ENCODE measurements at places on chromosomes 3 and 15.
A peak's percentile ranks its signal among the peaks of the same experiment; 100 is the strongest.

DNA sequence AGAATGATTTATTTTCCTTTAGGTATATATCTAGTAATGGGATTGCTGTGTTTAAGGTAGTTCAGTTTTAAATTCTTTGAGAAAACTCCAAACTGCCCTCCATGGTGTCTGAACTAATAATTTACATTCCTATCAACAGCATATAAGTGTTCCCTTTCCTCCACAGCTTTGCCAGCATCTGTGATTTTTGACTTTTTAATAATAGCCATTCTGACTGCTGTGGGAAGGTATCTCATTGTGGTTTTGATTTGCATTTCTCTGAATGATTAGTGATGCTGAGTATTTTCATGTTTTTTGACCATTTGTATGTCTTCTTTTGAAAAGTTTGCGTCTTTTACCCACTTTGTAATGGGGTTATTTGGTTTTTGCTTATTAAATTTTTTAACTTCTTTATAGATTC is 571.6 kb upstream of the CCDC54 start:
- no peak for DNase-seq

GRCh38 chr3:87270908-87271700 is 5.3 kb downstream of the POU1F1 start:
- no peak for DNase-seq

GRCh38 chr15:76282465-76282864 is 28.8 kb downstream of the ETFA start:
- DNase-seq: no peak

- DNase-seq: no peak
These were observed 264.8 kb upstream of the IGF1R start for GRCh38 chr15:98383571-98383970.

DNA sequence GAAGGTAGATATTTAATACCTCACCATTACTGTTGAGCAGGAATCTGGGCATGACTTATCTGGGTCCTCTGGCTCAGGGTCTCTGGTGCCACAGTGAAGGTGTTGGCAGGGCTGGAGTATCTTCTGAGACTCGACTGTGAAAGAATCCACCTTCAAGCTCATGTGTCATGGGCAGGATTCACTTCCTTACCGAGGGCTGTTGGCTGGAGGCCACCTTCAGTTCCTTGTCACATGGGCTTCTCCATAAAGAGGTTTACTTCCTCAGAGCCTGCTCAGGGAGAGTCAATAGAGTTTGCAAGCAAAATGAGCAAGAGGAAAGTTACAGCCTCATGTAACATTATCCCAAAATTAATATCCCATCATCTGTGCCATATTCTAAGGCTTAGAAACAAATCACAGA is 459.5 kb downstream of the NR2F2 start:
- DNase-seq: no peak

DNA sequence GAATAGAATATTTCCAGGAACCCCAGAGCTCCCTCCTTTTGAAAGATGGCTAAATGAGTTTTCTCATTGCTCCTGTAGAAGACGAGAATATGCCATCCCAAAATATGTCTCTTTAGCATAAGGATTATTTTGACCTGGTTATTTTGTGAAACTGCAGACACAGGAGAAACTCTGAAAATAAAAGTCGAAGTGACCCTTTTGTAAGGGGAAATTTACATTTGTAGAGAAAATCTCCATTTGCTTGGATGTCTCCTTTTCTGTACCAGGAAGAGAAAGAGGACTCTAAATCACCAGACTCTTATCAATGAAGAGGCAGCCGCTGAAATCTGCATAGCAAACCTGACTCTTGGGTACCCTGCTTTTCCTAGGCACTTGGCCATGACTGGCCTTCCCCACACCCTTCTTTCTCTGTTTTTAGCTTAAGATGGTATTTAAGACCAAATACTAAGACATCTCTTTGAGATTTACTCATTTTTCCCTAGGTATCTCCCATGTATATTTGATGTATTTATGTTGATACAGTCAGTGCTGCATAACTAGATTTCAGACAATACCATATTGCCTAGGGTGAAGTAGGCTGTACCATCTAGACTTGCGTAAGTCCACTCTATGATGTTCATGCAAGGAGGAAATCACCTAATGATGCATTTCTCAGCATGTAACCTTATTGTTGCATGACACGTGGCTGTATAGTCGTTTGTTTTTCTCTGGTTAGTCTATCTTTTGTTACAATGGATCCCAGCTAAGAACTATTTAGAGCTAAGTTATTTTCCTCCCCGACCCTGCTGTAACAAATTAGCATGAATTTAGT is 98.2 kb upstream of the UBE3A start:
- no peak for DNase-seq

DNA sequence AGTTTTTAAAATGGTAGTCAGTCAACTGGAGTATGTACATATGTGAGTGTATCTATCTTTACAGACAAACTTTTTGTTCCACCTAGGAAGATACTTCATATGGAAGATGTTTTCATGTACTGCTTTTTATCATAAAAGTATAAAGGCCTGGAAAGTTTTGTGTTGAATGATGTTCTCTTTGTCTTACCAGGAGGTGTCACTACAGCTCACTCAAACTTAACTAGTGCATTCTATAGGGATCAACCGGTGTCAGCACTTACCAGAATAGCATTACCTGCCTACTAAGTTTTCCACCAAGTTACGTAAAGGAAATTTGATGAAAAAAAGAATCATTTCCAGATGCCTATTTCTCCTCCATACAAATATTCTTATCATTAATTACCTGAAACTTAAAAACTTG is 522.6 kb upstream of the SEMA6D start:
- DNase-seq: no peak

- DNase-seq: no peak
These were observed 59.8 kb upstream of the NR2F2 start for GRCh38 chr15:96270581-96271172.

GRCh38 chr3:190644035-190644434 is 130.2 kb downstream of the IL1RAP start:
- no peak for DNase-seq

DNA sequence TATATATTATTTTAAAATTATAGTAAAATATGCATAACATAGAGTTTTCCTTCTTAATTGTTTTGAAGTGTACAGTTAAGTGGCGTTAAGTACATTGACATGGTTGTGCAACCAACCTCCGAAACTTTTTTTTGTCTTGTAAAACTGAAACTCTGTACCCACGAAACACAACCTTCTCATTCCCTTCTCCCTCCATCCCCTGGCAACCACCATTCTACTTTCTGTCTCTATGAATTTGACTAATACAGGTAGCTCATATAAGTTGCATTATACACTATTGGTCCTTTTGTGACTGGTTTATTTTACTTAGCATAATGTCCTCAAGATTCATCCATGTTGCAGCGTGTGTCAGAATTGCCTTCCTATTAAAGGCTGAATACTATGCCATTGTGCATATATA is 179.4 kb downstream of the SATB1 start:
- DNase-seq: no peak

- no peak for DNase-seq
These were observed 48.1 kb downstream of the RAP2B start for GRCh38 chr3:153210146-153210545.

- no peak for DNase-seq
These were observed 50.1 kb downstream of the TLNRD1 start for GRCh38 chr15:81050805-81051204.

GRCh38 chr15:45143056-45143455 is 13.3 kb downstream of the DUOX1 start:
- DNase-seq: no peak

- DNase-seq: no peak
These were observed 67.0 kb upstream of the TNFAIP8L3 start for GRCh38 chr15:51161491-51162220.

- no peak for DNase-seq
These were observed 54.9 kb upstream of the WNT7A start for GRCh38 chr3:13934813-13935212.

DNA sequence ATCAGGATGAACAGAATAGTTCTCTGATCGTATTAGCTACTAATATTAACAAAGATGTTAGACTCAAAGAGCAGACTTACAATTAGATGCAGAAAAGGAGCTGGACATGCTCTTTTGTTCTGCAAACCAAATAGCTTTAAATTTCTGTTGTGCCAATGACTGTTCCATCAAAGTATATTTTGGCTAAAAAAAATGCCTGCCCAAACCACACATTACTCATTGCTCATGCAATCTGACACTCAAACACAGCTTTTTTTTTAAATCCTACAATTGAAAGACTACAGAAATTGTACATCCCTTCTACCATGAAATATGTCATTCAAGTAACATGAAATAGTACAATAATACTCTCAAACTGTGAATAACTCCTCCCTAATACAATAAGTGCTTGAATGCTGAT is 48.6 kb downstream of the SHOX2 start:
- DNase-seq: no peak

DNA sequence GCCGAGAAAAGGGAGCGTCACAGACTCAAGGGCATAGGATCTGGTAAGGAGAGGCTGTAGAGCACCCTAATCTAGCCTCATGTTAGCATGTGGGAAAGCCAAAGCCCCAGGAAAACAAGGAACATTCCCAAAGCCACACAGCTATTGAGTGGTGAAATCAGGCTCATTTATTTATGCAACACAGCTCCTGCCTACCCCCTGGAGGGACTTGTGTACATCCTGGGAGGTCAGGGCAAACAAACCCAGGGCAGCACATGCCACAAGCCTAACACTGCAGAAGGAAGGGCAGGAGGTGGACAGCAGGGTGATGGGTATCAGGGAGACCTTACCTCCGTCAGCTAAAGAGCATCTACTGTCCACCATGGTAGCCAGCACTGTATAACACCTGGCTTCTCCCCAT is 283.5 kb downstream of the RPLP1 start:
- no peak for DNase-seq

- DNase-seq: no peak
These were observed 2.4 kb downstream of the RHCG start for GRCh38 chr15:89494031-89494430.

DNA sequence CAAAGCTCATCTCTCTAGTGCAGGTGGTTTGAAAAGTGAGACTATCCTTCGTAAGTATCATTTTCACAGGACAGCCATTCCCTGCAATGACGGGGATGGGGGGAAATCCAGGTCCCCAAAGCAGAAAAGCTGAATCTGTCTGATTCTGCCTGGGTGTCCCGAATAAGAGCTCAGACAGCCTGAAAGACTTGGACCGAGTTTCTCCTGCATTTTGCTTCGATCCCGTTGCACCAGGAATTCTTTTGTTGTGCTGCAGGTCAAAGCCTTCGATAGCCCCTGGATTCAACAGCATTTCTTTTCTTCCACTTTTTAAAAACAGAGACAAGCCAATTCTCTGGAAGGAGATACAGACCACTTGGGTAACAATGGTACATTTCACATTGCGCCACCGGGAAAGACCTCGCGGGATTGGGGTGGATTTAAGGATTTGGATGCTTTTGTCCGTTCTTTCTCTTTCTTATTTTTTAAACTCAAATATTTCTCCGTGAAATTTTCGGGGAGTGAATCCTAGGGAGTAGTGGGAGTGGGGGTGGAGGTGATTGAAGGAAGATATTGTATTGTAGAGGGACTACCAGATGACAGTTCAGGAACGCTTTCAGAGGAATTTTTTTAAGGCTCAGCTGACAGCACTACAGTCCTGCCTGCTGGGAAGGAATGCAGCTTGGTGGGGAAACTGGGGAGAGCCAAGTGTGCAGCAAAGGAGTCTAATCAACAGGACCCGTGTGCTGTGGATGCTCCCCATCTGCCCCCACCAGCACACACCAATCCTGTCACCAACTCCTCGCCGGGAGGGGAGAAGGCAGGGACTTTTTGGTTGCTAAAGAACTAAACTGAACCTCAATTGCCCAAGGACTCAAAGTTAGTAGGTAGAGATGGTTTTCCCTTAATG is 2.6 kb downstream of the SLITRK3 start:
- no peak for DNase-seq

GRCh38 chr15:66943456-66944095 is 121.8 kb upstream of the SMAD3 start:
- DNase-seq: peak; percentile 46

DNA sequence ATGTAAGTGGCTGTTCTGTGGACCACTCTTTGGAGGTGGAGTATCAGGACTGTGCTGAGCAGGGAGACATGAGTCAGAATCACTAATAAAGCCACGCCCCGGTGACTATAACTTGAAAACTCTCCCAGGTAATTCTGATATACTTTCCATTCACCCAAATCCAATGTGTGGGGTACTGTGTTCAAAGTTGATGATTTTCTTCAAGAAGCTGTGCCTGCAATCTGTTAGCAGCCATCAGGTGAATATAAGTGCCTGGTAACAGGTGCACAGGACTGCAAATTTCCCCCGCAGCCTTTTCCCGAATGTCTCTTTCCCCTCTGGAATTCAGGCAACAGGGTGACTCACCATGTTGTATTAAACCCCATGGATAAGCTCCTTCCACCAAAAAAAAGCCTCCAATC is 17.0 kb downstream of the MAGI1 start:
- DNase-seq: no peak

DNA sequence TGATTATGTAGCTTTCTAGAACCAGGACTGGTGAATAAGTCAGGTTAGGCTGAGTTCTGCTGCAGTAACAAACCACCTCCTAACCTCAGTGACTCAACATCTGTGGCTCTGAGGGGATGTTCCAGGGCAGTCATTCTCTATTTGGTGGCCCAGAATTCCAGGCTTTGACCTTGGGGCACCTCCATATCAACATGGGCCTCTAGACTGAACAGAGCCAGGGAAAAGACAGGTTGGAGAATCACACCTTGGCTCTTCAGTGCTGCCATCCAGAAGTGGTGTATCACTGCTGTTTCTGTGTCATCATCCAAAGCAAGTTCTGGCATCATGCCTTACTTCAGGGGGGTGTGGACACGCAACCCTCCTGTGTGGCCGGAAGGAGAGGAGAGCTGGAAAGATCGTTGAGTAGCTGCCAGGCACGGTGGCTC is 15.3 kb downstream of the ZBTB47 start:
- DNase-seq: no peak

- DNase-seq: no peak
These were observed 213.8 kb downstream of the LRTM1 start for GRCh38 chr3:54714035-54714434.

GRCh38 chr3:79427081-79427480 is 340.7 kb downstream of the ROBO1 start:
- DNase-seq: no peak

DNA sequence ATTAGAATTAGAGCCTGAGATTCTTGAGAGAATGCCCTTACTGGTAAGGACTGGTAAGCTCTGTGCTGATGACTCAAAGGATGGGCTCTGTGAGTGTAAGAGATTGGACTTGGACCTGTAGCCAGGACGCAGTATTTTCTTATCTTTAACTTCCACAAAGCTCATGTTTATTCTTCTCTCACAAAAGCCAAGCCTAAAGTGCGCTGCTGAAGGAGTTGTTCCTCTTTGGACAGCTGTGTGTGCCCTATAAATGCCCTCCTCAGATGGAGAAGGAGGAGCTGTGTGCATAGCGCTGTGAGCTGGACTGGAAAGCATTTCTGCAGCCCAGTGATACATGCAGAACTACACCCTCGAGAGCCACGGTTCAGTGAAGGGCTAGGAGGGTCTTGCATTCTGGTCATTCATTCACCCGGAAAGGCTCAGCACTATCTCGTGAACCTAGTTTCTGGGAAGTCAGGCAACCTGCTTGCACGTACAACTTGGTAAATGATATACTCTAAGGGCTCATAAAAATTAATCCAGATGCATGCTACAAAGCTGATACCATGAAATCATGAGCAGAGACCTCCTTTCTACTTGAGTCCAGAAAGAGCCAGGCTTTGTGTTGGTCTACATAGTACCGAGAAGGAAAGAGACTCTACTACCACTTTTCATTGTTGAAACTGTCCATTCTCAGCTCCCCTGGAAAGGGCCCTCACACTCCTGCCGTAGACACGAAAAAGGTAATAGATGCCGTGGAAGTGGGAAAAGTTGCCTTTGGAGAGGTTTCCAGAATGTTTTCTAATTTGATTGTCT is 103.0 kb upstream of the TBL1XR1 start:
- DNase-seq: peak; percentile 96

GRCh38 chr3:4426261-4426781 is 40.7 kb downstream of the SUMF1 start:
- no peak for DNase-seq

GRCh38 chr3:51733859-51734571 is 27.1 kb downstream of the GRM2 start:
- no peak for DNase-seq

All from DMS79 (cell line).